ENCODE measurements at places on chromosomes 1 and 21.

DNA sequence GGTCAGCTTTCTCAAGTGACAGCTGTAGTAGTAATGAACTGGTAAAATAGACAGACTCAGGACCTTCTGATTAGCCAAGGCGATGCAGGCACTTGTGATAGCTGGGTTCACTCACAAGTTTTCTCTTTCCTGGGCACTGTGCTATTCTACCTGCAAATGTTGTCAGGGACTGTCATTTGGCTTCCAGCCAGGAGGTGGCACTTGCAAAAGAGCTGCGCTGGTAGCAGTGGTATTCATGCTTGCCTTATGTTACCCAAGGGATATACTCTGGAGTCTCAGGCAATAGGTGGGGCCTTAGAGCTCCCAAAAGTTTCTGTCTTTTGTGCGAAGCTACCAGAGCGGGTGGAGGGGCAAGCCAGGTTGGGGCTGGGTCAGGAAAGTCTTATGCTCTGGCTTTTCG is 23.5 kb downstream of the IFI44 start:
- no peak for DNase-seq

GRCh38 chr21:38323721-38324531 is 67.1 kb downstream of the KCNJ15 start:
- no peak for DNase-seq

- no peak for DNase-seq
Measured at GRCh38 chr1:46410156-46411009, 16.3 kb downstream of the FAAH start.

DNA sequence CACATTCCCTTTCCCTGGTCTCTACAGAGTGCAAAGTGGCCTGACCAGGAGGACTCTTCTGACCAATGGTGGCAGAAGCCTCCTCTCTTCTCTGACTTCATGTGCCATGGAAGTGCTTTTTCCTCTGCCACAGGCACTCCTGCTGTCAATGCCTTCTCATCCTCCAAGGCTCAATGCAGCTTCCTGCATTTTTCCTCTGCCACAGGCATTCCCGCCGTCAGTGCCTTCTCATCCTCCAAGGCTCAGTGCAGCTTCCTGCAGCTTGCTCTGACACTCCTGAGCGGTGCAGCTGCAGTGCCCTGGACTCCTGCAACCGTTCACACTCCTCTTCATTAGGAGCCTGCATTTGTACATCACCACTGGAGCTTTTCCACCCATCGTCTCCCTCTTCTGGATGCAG is 4.7 kb upstream of the ADARB1 start:
- DNase-seq, result no peak

GRCh38 chr21:15617964-15618363 is 111.8 kb upstream of the USP25 start:
- no peak for DNase-seq

All from activated naive CD4-positive, alpha-beta T cell (primary cell).